HEK293T (cell line): ENCODE measurements at places on chromosomes 3 and 15.

DNA sequence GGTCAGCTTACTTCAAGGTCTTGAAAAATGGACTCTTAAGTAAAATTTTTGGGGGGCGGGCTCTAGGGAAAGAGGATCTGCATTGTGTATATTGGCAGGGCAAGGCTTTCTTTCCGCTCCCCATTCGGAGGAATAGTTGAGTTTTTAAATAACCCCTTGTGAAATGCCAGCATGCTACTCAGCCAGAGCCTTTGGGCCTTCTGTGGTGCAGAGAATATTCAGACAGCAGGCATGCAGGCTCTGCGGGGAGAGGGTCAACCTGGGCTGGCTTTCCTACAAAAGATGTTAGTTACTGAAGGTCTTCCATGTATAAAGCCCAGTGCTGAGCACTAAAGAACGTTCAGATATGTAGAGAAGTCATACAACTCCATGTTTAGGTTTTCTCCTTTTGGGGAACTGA lies 40.6 kb downstream of the ADAMTSL3 start:
- no peak for DNase-seq

- no peak for DNase-seq
These were observed 104.1 kb downstream of the LIPC start for GRCh38 chr15:58535894-58536293.

DNA sequence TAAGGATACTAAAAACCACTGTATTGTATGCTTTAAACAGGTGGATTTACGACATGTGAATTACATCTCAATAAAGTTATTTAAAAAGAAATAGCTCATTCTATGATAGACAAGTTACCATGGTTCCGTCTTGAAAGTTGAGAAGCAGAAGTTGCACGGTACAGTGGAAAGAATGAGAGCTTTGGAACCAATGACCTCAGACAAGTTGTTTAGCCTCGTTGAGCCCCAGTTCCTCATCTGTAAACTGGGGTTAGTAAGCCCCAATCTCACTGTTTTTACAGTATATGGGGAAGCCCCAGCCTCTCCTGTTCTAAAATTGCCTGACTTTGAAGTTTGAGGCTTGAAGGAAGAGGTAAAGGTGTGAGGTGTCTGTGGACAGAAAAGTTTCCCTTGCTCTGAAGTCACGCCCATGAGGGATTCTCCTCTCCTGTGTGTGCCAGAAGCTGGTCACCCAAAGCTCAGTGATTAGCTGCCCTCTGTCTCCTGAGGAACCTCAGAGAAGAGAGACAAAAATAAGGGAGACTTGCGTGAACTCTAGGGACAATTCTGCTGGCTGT lies 10.0 kb downstream of the CRYGS start:
- no peak for DNase-seq

DNA sequence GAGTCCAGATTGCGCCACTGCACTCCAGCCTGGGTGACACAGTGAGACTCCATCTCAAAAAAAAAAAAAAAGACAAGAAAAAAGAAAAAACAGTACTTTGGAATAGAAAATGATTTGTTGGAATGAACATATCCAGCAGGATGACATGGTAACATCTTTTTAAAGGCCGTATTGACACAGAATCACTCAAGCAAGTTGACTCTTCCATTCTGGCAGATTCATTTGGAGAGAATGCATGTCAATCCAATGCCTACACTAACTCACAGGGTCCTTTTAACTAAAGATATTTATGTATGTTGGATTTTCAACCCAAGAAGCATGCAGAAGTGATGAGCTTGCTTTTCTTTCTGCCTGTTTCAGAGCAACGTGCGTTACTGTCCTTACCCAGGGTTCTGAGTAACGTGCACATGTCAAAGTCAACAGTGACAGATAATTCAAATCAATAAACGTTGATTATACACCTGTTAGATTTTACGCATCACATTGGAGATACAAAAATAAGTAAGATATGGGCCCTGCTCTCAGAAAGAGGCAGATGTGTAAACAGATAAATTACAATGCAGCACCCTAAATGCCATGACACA lies 77.1 kb upstream of the FNDC3B start:
- DNase-seq, result no peak

DNA sequence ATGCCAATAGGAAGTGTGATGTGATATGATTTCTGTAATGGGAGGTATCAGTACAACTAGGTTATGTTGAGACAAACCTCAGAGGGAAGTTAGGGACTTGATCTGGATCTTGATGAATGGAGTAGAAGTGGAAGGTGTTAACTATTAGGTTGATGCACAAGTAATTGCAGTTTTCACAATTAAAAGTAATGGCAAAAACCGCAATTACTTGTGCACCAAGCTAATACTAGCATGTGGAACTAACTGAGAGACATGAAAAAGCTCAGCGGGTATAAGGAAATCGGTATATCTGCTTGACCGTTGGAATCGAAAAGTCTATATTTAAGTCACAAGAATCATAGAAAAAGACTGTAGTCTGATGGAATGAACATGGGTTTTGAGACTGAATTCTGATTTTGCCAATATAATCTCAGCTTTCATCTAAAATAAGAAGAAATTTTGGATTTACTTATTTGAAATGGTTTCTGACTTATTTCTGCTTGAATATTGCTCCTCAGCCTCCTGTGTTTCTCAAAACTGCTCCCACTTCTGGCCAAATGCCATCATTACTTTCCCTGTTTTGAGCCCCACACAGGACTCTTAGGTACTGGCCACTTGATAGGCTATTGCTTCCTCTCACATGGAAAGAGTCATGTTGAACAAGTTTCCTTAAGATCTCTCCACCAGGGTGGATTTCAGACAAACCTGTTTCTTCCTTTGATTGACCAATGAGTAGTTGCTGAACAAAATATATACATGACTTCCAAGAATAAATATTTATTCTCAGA lies 271.5 kb upstream of the COL8A1 start:
- DNase-seq, result peak; percentile 20

DNA sequence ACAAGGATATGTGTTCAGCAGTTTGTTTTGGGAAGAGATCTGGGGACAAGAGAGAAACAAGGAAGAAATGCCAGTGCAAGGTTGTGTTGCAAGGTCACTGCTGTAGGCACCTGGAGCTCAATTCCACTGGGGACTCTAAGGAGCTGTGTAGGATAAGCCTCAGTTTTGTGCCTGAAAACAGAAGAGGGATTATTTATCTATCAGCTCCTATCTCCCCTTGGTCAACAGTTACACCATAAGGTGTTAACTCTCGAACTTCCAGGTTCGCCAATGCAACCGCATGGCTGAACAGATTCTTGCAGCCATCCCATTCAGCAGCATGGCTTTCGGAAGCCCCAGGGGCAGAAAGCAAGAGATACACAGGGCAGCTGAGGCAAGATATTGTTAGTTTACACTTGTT lies 41.6 kb upstream of the CNOT10 start:
- no peak for DNase-seq

DNA sequence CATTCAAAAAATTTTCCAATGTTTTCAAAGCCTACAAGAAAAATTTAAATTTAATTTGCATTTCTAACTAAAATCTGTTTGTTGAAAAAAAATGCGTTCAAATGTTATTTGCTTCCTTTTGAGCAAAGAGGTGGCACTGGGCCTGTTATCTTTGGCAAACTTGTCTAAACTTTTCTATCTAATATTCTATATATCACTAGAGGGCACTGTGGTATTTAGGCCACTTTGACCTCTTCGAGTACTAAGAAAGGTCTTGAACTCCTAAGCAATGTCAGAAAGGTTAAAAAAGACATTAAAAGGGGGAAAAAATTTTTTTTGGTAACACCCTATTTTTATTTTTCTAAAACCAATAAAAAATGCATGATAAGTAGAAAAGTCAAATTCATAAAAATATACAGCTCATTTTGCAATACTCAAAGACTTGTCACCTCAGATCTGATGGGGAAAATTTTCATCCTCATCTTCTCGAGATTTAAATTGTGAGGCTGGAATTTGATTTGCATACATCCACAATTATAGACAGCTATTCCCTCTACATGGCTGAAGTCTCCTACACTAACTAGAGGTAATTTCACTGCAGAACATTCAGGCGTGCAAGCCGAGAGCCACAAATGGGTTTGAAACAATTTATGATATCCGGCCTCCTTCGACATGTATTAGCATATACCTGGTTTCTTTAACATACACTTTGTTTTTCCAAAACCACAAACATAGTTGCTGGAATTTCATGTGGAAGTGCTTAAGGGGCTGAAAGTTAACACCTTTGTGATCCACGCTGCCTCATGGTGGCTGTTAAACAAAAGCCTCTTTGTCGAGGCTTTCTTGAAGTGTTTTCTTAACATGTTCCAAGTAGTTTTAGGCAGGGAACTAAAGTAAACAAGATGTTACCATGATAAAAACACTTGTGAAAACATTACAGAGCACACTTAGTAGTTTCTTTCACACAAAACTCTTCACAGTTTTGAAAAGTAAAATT lies 576.4 kb downstream of the FOXP1 start:
- peak; percentile 19 for DNase-seq

DNA sequence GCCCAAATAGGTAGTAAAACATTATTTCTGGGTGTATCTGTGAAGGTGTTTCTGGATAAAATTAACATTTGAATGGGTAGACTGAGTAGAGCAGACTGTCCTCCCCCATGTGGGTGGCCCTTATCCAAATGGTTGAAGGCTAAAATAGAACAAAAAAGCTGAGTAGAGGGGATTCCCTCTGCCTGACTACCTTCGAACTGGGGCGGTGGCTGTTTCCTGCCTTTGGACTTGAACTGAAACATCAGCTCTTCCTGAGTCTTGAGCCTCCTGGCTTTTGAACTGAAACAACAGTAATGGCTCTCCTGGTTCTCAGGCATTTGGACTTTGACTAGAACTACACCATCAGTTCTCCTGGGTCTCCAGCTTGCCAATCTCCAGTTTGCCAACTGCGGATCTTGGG lies 4.4 kb upstream of the GPR176 start:
- DNase-seq, result no peak

- no peak for DNase-seq
These were observed 41.5 kb downstream of the RARB start for GRCh38 chr3:25469558-25469957.

DNA sequence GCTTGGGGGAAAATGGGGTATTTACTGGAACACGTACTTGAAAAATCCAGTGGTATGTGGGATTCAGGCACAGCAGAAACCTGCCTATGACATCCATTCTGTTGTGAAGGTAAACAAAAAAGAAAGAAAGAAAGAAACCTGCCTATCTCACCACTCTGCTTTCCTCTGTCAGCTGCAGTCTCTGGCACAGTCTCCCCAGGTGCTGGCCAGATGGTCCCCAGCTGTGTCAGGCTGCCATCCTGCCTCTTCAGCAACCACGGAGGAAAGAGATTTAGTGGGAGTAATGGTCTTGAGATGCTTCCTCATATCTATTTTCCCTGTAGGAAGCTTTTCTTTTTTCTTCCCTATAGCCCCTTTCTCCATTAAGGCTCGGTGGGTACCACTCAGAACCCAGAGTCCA lies 2.5 kb upstream of the PXYLP1 start:
- no peak for DNase-seq
